Hair follicular keratinocyte (primary cell): ENCODE measurements at places on chromosomes 1 and 21. TPM values are rescaled to one million over a fixed set of nuclear protein-coding genes. Genes with fewer than 3 reads are reported as not detected.

Gene VWA5B1
- total RNA-seq = not detected in 2 replicates

Gene PSMA5
- 50.7 and 75.7 TPM in 2 replicates for total RNA-seq

Gene TTC24
- not detected in 2 replicates for total RNA-seq

Gene PDC
- not detected in 2 replicates for total RNA-seq

Gene HRNR
- not detected in 2 replicates for total RNA-seq

Gene ILDR2
- not detected in 2 replicates for total RNA-seq

Gene CD2
- not detected in 2 replicates for total RNA-seq

Gene CFHR3
- not detected in 2 replicates for total RNA-seq

Gene FAM89A
- 21.6 and 23.2 TPM in 2 replicates for total RNA-seq

Gene SPRR3
- total RNA-seq = 0.61 and 0.70 TPM in 2 replicates

Gene ELAPOR1
- 0.16 TPM in 1 of 2 replicates, not detected in the other for total RNA-seq

Gene ITLN2
- not detected in 2 replicates for total RNA-seq

Gene ACTL8
- not detected in 2 replicates for total RNA-seq

Gene CFAP74
- not detected in 2 replicates for total RNA-seq

Gene OR2G6
- not detected in 2 replicates for total RNA-seq

Gene STUM
- total RNA-seq = not detected in 2 replicates

Gene EFNA1
- 22.1 and 25.9 TPM in 2 replicates for total RNA-seq

Gene F5
- total RNA-seq = not detected in 2 replicates

Gene SELENBP1
- total RNA-seq = 1.6 and 2.2 TPM in 2 replicates

Gene KRTAP13-1
- total RNA-seq = not detected in 2 replicates

Gene VCAM1
- total RNA-seq = not detected in 2 replicates

Gene ELOVL1
- 126 and 140 TPM in 2 replicates for total RNA-seq
